ENCODE measurements at places on chromosomes 6 and 20.
A peak's percentile ranks its signal among the peaks of the same experiment; 100 is the strongest.

DNA sequence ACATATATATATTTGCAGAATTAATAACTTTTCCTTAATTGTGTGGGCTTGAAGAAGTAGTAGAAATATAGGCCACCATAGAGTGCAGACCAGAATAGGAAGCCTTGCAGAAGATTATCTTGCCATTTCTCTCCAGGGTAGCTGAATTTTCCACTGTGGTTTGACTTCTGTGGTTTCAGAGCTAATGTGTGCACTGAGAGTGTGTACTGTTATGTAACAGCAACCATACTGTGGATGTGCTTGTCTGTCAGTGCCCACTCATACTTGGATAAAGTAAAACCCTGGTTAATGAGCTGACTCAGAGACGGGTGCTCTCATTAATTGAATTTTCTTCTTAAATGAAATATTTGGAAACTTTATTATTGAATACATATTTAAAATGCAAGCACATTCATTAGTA lies 57.2 kb downstream of the CEP43 start:
- DNase-seq: no peak

DNA sequence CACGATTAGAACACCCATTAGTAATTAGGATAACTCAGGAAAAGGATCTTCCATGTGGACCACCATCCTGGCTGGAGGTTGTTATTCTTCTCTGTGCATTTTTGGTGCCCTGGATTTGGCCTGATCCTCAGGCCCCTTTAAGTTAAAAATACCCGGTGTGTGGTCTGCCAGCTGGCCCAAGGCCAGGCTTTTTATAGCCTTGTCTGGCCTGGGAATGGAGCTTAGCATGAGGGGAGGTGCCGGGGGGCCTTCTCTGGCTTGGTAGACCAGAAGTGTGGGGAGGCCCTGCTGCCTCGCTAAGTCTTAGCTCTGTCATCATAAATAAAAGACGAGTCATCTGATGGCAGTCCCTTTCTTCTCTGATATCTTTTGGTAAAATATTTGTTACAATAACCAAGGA lies 71.4 kb downstream of the ARID1B start:
- no peak for DNase-seq

DNA sequence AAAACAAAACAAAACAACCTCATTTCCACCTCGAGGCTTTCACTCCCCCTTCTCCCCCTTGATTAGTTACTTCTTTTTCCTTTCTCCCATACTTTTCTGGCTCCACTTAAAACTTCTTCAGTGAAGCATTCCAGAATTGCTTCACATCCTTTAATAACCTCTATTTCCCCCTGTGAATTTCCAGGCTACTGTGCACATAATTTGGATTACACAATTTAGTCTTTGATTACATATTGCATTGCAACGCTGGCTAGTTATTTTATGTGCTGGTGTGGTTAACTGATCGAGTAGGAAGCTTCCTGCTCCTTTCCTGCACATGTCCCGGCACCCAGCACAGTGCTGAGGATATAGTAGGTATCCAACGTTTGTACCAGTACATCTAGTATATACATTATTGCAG lies 28.1 kb upstream of the EEF1E1 start:
- DNase-seq: no peak

GRCh38 chr20:46021361-46022359 lies 7.4 kb upstream of the SLC12A5 start:
- peak; percentile 67 for DNase-seq

GRCh38 chr6:25085756-25086155 lies 150.0 kb upstream of the RIPOR2 start:
- DNase-seq: no peak

DNA sequence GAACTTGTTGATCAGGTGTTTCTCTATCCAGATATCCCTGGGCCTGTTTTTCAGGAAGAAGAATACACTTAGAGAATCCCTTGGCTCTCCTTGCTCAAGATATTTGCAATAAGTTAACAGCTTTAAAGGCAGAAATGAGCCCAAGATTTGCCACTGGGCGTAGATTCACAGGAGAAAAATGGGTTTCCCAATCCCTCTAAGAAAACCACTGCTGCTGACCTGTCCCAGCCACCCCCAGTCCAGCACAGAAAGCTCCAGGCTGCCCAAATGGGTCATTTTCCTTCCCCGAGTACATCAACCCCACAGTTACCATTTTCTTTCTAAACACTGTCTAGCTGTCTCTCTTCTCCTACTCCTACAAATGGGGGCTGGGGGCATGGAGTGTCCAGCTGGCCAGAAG lies 67.3 kb downstream of the ANKRD60 start:
- DNase-seq: no peak

DNA sequence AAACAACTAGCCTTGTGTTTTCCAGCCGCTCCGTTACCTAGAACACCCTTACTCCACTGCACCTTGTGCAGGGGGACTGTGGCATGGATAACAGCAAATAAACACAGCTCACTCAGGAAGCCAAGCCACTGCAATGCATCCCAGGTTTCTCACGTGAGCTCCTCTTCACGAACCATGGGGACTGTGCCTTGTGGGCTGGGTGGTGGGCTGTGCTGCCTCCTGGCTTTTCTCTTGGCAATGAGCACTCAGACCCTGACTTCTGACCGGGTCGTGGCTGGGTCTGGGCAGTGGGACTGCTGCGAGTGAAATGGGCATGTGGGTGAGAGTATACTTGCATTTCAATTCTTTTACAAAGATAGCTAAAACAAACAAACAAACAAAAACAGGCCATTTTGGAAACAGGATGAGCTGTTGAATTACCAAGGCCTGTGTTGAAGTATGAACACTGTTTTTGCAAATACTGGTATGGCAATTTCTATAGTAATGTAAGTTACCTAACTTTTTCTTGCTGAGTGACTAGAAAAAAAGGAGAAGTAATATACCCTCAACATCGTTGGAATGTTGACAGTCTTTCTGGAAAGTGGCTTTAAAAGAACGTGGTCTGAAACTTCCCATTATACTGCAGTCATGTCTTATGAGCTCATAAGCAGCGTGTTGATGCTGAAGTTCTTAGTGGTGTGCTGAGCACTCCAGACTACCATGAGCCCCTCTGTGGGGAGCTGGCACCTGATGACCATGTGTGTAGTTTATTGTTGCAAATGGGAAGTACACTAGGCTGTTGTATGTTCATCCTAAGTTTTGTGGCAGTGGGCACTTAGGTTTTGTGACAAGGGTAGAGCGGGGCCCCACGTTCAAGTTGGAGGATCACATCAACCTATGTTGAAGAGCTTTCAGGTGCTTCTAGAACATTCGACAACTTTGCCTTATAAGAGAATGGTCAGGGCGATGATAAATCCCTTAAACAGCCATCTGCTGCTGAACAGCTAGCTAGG lies 120.4 kb downstream of the ARMC2 start:
- DNase-seq: no peak

GRCh38 chr6:99614430-99615186 lies 8.0 kb downstream of the PRDM13 start:
- DNase-seq: peak; percentile 38

- DNase-seq: peak; percentile 24
These were observed 211.9 kb upstream of the RNF24 start for GRCh38 chr20:4227085-4227821.

- DNase-seq: no peak
These were observed 11.9 kb downstream of the PRR18 start for GRCh38 chr6:166296035-166296883.

GRCh38 chr6:34350137-34350933 lies 42.1 kb downstream of the NUDT3 start:
- DNase-seq: no peak

DNA sequence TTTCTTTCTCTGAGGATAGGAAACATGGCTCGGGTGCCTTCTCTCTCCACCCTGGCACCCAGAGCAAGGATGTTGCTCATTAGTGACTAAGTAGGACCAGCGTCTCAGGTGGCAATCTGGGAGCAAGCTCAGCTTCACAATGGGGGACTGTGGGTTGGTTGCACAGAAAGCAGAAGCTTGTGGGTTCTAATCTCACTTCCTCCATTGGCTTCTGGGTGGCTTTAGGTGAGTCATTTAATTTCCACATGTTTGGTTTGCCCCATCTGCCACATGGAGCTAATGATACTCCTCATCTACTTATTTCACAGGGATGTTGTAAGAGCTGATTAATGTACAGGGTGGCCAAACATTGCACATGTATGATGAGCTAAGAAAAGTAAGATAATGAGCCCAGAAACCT lies 54.8 kb upstream of the AKIRIN2 start:
- no peak for DNase-seq

- no peak for DNase-seq
These were observed 57.4 kb upstream of the PRSS16 start for GRCh38 chr6:27190126-27190525.

GRCh38 chr6:147279427-147279826 lies 75.2 kb downstream of the STXBP5 start:
- DNase-seq: no peak

DNA sequence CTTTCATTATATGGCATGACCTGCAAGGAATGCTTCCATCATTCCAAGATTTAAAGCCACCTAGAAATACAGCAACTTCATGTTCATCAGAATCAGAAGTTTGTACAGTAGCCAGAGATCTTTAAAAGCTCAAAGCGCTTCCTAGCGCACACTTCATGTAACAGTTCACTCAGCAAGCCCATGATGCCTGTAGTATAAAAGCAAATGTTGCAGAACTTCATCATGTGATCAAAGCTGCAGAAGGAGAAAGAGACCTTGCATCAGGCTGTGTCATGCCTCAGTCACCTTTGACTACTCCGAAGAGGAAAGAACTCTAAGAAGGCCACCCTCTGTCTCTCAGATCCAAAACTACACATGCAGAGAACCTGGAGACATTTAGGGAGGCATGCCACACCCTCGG lies 78.5 kb downstream of the AGPAT4 start:
- no peak for DNase-seq

DNA sequence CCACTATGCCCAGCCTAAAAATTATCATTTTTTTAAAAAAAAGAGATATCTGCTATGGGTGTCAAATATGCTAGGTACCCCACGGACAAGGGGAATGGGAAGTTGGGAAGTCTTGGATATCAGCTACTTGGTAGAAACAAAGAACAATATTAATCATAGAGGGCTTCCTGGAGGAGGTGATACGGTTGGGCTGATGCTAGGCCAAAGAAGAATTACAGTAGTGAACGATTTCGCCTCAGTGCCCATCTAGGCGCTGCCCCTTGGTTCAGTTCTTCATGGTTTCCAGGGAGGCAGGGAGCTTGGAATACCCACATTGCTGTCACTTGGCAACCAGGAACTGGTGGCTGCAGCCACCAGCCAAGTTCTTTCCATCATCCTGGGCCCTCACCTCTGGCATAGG lies 5.5 kb upstream of the PSMF1 start:
- no peak for DNase-seq

- DNase-seq: no peak
These were observed 126.8 kb downstream of the IPCEF1 start for GRCh38 chr6:154229786-154230185.

- DNase-seq: no peak
These were observed 86.5 kb downstream of the BANF2 start for GRCh38 chr20:17786221-17786718.

- DNase-seq: peak; percentile 45
These were observed 15.0 kb upstream of the MYMX start for GRCh38 chr6:44201638-44202303.

DNA sequence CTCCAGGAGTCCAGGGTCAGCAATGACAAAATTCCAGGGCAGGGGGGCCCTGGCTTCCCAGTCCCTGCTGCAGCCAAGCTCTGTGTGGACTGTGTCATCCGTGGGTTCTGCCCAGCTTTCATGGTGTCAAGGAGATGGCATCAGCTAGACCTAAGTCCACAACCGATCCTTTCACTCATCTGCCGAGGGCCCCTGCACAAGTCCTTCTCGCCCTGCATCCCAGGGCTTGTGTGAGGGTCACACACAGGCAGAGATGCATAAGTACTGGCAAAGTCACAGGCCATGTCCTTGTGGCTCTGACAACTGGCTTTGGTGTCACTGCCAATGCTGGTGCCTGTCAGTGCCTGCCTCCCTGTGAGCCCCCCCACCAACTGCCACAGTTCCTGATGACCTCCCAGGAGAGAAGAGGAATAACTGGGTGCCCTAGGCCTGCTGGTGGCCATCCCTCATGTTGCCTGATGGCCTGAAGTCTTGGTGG lies 181.4 kb upstream of the CST7 start:
- no peak for DNase-seq

- no peak for DNase-seq
These were observed 88.9 kb upstream of the FOXQ1 start for GRCh38 chr6:1222728-1223595.

- no peak for DNase-seq
These were observed 297.7 kb upstream of the SASH1 start for GRCh38 chr6:148044921-148045320.

DNA sequence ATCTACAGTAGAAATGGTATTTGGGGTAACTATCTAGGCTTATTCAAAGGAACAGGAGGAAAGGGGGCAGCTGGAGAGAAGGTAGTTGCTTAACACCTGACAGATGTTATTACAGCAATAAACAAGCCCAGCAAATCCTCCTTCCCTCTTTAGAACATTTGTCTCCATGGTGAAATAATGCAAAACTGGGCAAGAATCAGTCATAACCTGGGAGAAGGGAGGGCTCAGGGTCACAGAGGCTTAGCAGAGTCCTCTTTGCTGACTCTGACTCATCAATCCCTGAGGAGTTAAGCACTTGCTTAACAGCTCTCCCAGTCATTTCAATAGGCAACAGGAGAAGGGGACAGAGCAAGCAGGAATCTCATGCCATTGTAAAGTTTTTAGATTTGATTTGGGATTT lies 230.3 kb downstream of the IBTK start:
- no peak for DNase-seq

DNA sequence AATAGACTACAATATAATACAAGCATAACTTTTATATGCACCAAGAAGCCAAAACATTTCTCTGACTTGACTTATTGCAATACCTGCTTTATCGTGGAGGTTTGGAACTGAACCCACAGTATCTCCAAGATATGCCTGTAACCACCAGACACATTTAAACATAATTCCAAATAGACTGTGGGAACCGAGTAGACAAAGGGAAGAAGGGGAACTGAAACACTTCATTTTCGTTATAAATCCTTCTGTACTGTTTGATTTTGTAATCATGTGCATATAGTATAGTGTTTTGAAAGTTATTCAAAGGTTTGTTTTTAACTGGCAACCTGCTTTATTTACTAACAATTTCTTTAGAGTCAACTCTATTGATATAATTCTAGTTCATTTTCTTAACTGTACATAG lies 154.9 kb upstream of the BEND6 start:
- no peak for DNase-seq

- no peak for DNase-seq
These were observed 184.9 kb downstream of the GPX5 start for GRCh38 chr6:28710466-28711191.

GRCh38 chr20:33868595-33868994 lies 57.4 kb downstream of the CHMP4B start:
- no peak for DNase-seq

DNA sequence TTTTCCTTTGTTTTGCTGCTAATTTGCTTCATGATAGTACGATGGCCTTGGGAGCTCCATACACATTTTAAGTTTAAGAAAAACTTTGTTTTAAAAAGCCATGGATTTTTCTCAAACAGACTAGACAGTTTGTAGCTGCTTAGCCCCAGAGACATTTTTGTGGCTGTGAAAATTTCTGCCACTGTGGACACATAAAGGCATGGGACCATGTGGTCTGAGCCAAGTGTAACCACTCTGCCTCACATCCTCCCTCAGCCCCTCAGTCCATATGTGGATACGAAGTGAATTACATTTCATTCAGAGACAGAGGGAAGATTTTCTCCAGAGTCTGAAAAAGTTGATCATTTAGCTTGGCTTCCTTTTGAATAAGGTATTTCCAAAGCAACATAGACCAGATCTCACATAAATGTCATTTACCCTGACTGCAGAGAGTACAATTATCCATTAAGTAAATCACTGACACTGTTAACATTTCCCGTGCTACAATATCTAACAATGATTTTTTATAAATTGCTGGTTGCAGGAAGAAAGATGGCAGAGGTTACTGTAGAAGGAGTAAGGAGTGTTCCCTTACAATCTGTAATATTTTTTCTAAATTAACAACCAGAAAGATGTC lies 87.4 kb downstream of the GJA1 start:
- no peak for DNase-seq

All from NCI-H510A treated with DMSO at 0.1 percent for 48 hours (cell line).